Parietal lobe (tissue), 2 donors: ENCODE measurements at places on chromosomes 5 and 9. TPM values are rescaled to one million over a fixed set of nuclear protein-coding genes. Genes with fewer than 3 reads are reported as not detected.

Gene PCDHGA4
- 21.6 TPM for total RNA-seq

Gene SRD5A1
- total RNA-seq, result 49.1 TPM

Gene ORM2
- total RNA-seq, result not detected

Gene DOCK2
- 6.3 TPM for total RNA-seq

Gene LRRC70
- 8.5 TPM for total RNA-seq

Gene CER1
- 0.63 TPM for total RNA-seq

Gene NR6A1
- total RNA-seq, result 3.4 TPM

Gene ATP10B
- total RNA-seq, result 7.2 TPM

Gene MCTP1
- 112 TPM for total RNA-seq

Gene HSD17B3
- 0.63 TPM for total RNA-seq

Gene KLF9
- 8.5 TPM for total RNA-seq

Gene AGPAT2
- total RNA-seq, result 1.9 TPM

Gene NTMT1
- 14.1 TPM for total RNA-seq

Gene TAF9
- 72.0 TPM for total RNA-seq

Gene PRDM9
- not detected for total RNA-seq

Gene MPDZ
- total RNA-seq, result 70.4 TPM

Gene CPLANE1
- 124 TPM for total RNA-seq

Gene PPP1R26
- 38.8 TPM for total RNA-seq

Gene SLC6A19
- total RNA-seq, result not detected

Gene CAMK4
- total RNA-seq, result 141 TPM

Gene SPATA31D4
- total RNA-seq, result not detected

Gene NR2F1-AS1
- total RNA-seq, result 107 TPM

Gene SEMA5A
- 13.1 TPM for total RNA-seq

Gene CLIC3
- total RNA-seq, result not detected

Gene SAXO1
- total RNA-seq, result under 0.01 TPM

Gene EPB41L4A
- total RNA-seq, result 32.2 TPM

Gene SLC2A6
- 17.2 TPM for total RNA-seq

Gene IL5
- total RNA-seq, result not detected

Gene PRKACG
- not detected for total RNA-seq

Gene SPINK13
- total RNA-seq, result not detected

Gene TAF11L10
- not detected for total RNA-seq

Gene QRFP
- not detected for total RNA-seq

Gene HMCN2
- 0.31 TPM for total RNA-seq

Gene MEGF10
- 28.2 TPM for total RNA-seq

Gene GARNL3
- 138 TPM for total RNA-seq

Gene KCNIP1
- 10.3 TPM for total RNA-seq

Gene HBEGF
- 10.3 TPM for total RNA-seq

Gene ARSK
- total RNA-seq, result 8.1 TPM
